SK-N-SH (cell line): ENCODE measurements at places on chromosomes 2 and 18. TPM values are rescaled to one million over a fixed set of nuclear protein-coding genes. Genes with fewer than 3 reads are reported as not detected.

GTF2A1L gene
- 0.36 and 0.44 TPM in 2 replicates for polyA plus RNA-seq

EVA1A gene
- 79.0 and 93.0 TPM in 2 replicates for polyA plus RNA-seq

ARHGAP15 gene
- polyA plus RNA-seq, result not detected in 2 replicates

REG3A gene
- polyA plus RNA-seq, result not detected in 2 replicates

HOXD13 gene
- not detected in 2 replicates for polyA plus RNA-seq

ZNF516 gene
- 3.4 and 4.4 TPM in 2 replicates for polyA plus RNA-seq

SULT1C4 gene
- 0.18 and 0.47 TPM in 2 replicates for polyA plus RNA-seq
